ENCODE measurements at places on chromosomes 12 and 14. TPM values are rescaled to one million over a fixed set of nuclear protein-coding genes. Genes with fewer than 3 reads are reported as not detected.

Gene DCAF11
- total RNA-seq = 75.3 TPM

Gene KRT83
- total RNA-seq = not detected

Gene ENDOU
- 0.30 TPM for total RNA-seq

Gene CAPRIN2
- total RNA-seq = 71.7 TPM

Gene KLHDC1
- total RNA-seq = 19.0 TPM

Gene TDP1
- 5.9 TPM for total RNA-seq

Gene PA2G4
- total RNA-seq = 99.6 TPM

Gene SIX1
- 5.9 TPM for total RNA-seq

Gene PAPLN
- 314 TPM for total RNA-seq

Gene CMA1
- total RNA-seq = not detected

Gene CCDC177
- not detected for total RNA-seq

Gene IFNG-AS1
- total RNA-seq = not detected

Gene KIF5A
- total RNA-seq = 1.9 TPM

Gene RNF41
- total RNA-seq = 50.0 TPM

Gene GALNT8
- total RNA-seq = 0.44 TPM

Gene SERPINA6
- 0.63 TPM for total RNA-seq

Gene RND1
- not detected for total RNA-seq

Gene PTPRB
- 40.2 TPM for total RNA-seq

Gene TRPV4
- total RNA-seq = 0.44 TPM

Gene GDF11
- total RNA-seq = 3.1 TPM

Gene KRT74
- total RNA-seq = not detected

Gene POLE
- total RNA-seq = 45.7 TPM

Gene SLC5A8
- total RNA-seq = not detected

Gene MDGA2
- not detected for total RNA-seq

Gene DUSP16
- total RNA-seq = 21.4 TPM

Gene PALS1
- total RNA-seq = 23.7 TPM

Gene APOF
- total RNA-seq = not detected

Gene MPHOSPH9
- total RNA-seq = 24.1 TPM

Gene EP400
- 41.4 TPM for total RNA-seq

Gene CMAS
- 16.3 TPM for total RNA-seq

Gene WDHD1
- 3.1 TPM for total RNA-seq

Gene PLXNC1
- total RNA-seq = 13.2 TPM

Gene STAB2
- 0.20 TPM for total RNA-seq

Gene EML5
- total RNA-seq = 0.59 TPM

Gene RIPK3
- total RNA-seq = 9.6 TPM

Gene TTLL5
- 61.8 TPM for total RNA-seq

Gene LRRC9
- not detected for total RNA-seq

Gene SYNJ2BP
- total RNA-seq = 17.4 TPM

Gene LEMD3
- 44.1 TPM for total RNA-seq

Gene PLD4
- total RNA-seq = not detected

Gene LMNTD1
- not detected for total RNA-seq

Gene SERPINA9
- not detected for total RNA-seq

Gene ZDHHC22
- total RNA-seq = not detected

Gene VRTN
- total RNA-seq = not detected

Gene NKX2-1
- not detected for total RNA-seq

Gene IL26
- total RNA-seq = not detected

Gene HOXC9
- 6.7 TPM for total RNA-seq

Gene IL22
- not detected for total RNA-seq

Gene TAS2R43
- 4.9 TPM for total RNA-seq

Gene NANOG
- 0.84 TPM for total RNA-seq

Gene SELPLG
- total RNA-seq = 10.9 TPM

Gene LRTM2
- total RNA-seq = not detected

Gene SPIC
- not detected for total RNA-seq

Gene MARK3
- total RNA-seq = 138 TPM

Gene AMIGO2
- 6.6 TPM for total RNA-seq

Gene PSMA3
- total RNA-seq = 99.0 TPM

Gene MYF5
- not detected for total RNA-seq

Gene PPP1R36
- 7.6 TPM for total RNA-seq
